NCI-H2171 (cell line): ENCODE measurements at places on chromosomes 6 and 20.
A peak's percentile ranks its signal among the peaks of the same experiment; 100 is the strongest.

GRCh38 chr6:44102527-44102926 is 24.7 kb downstream of the MRPL14 start:
- DNase-seq, result no peak

GRCh38 chr6:10154251-10154650 is 260.6 kb downstream of the TFAP2A start:
- no peak for DNase-seq

GRCh38 chr6:28004350-28005151 is 47.5 kb downstream of the OR2B6 start:
- no peak for DNase-seq

DNA sequence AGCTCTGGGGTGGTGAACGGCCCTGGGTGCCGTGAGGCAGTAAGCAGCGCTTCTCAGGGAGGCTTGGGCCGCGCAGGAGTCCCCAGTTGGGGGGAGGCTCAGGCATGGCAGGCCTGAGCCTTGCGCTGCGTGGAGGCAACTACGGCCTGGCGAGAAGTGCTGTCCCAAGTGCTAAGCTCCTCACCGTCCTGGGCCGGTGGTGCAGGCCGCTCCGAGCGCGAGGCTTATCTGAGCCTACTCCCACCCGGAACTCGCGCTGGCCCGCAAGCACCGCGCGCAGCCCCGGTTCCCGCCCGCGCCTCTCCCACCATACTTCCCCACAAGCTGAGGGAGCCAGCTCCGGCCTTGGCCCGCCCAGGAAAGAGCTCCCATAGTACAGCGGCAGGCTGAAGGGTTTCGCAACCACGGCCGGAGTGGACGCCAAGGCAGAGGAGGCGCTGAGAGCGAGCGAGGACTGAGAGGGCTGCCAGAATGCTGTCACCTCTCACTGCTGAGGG is 1.8 kb upstream of the WRNIP1 start:
- no peak for DNase-seq

DNA sequence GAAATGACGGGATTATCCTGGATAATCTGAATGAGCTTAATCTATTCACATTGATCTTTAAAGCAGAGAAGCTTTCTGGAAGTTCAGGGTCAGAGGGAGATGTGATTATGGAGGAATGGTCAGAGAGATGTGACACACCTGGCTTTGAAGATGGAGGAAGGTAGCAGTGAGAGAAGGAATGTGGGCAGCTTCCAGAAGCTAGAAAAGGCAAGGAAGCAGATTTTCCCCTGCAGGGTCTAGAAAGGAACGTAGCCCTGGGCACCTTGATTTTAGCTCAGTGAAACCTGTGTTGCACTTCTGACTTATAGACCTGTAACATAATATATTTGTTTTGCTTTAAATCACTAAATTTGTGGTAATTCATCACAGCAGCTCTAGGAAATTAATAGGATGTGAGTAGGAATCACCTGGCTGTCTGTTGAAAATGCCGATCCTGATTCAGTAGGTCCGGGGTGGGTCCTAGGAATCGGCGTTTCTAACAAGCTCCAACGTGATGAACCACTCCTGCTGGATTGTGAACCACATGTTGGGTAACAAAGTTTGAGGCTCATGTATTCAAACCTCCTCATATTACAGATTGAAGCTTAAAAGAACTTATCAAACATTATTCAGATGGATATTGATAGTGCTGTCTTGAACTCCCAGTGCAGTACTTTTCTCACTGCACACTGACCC is 157.0 kb downstream of the GJA1 start:
- DNase-seq, result peak; percentile 38

DNA sequence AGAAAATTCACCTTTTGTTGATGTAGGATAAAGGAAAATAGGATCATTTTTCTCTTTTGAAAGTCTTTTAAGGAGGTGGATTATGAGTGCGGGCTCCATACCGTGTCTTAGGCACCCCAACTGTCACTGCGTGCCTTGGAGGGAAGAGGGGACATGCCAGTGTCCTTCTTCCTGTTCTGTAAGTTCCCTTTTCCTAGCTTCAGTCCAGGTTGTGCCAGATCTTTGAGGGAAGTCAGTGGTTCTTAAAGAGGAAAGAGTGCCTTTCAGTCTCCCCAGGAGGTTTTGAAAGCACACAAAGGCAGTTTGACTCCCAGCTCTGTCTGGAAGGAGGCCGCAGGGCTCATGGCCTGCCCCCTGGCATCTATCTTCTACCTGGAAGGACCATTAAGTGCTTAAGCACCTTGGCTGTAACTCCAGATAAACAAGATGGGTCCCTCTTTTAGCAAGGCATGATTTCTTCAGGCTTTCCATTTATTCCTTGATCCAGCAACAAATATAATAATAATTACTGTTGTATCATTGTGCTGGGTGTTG is 13.0 kb downstream of the EFCAB8 start:
- DNase-seq, result no peak

GRCh38 chr6:134021396-134022122 is 30.9 kb downstream of the SLC2A12 start:
- DNase-seq, result no peak

DNA sequence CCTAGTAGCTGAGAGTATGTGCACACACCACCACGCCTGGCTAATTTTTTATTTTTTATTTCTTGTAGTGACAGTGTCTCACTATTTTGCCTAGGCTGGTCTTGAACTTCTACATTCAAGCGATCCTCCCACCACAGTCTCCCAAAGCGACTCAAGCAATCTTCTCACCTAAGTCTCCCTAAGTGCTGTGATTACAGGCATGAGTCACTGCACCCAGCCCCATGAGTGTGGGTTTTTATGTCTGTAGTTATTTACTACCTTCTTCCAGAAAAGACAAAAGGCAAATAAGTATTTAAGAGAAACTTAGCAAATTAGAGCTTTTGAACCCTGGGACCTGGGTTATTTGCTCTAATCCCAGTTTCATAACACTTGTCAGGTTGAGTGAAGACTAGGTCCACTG is 92.3 kb upstream of the HCRTR2 start:
- DNase-seq, result no peak

DNA sequence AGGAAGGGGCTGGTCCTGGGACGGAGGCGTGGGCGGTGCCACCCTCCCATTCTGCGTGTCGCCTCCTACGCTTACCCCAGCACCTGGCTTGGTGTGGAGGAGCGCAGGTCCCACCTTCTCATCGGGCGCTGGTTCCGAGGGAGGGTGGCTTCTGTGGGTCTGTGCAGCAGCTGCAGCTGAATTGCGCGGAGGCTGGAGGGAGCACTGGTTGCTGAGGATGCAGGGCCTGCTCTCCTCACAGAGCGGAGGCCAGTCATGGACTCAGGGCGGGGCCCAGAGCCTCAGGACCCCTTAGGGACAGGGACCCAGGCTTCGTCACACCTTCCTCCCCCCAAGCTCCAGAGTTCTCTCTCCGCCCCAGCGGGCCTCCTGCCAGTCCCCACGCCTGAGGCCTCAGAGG is 127.8 kb upstream of the MAP3K4 start:
- no peak for DNase-seq

DNA sequence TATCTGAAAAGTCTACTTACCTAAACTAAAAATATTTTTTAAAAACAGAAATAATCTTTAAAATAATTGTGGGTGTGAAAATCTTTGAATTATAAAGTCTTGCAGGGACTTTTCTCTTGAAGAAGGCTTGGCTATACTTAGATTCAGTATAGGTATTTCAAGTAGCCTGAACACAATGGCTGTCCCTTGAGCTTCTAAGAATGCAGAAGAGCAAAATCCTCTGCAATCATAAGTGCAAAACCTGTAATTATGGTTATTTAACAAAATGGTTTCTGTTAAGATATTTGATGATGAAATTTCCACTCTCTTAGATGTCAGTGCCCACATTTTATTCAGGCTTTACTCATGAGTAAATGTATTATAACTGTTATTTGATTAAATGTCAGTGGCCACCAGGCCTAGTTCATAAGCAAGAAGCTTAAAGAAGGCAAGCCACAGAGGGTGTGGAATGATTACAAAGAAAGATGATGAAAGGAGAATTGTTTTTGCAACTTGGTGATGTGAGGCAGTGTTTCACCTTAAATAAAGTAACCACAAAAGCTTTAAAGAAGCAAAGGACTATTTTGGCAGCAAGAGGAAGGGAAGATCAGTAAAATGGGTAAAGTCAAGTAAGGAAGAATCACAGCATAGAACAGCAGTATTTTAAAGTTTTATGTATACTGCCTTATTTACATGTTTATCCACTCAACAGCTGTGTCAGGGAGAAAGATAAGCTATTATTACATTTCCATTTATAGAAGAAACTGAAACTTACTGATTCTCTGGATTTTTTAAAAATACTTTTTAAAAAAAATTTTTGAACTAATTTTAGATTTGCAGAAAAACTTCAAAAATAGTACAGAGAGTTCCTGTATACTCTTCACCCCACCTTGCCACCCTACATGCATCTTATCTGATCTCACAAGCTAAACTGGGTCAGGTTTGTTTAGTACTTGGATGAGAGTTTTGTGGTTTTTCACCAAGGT is 351.2 kb upstream of the RUNX2 start:
- DNase-seq, result no peak

- DNase-seq, result no peak
Observed at GRCh38 chr6:121506761-121507754, 71.6 kb downstream of the GJA1 start.

DNA sequence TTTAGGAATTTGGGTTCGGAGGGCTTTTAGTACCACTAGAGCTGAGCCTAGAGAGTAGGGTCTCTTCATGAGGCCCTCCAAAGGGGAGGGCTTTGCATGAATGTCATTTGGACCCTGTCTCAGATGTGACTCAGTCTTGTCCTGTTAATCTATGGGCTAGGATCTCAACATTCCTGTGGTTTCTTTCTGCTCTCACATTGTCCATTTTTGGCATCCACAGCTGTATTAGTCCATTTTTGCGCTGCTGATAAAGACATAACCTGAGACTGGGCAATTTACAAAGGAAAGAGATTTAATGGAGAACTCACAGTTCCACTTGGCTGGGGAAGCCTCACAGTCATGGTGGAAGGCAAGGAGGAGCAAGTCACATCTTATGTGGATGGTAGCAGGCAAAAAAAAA is 61.0 kb downstream of the CRYBG1 start:
- DNase-seq, result no peak

- DNase-seq, result no peak
Observed at GRCh38 chr6:108744244-108744972, 103.8 kb upstream of the ARMC2 start.

DNA sequence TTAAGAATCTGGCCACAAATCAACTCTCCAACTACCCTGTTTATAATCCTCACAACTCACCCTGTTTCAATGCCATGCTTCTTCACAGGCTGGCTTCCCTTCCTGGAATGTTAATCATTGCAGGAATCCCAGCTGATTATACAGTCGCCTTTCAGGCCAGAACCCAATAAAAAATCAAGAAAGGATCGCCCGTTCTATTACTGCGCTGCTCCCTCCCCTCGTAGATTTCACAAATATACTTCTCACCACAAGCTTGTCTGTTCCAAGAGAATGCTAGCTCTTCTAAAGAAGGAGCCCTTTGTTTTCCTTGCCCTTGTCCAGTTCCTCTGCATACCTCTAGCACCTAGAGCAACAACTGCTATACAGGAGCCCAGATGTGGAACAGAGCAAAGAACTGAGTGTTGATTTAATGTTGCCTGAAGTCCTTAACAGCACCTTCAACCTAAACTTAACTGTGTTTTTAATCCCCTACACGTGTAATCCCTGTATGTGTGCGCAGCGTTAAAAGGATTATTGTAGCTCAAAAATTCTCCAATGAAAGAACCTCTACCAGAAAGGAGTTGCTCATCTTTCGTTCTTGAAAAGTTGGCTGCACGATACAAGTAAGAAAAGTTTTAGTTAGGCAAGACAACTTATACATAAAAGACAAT is 988 bp downstream of the ECHDC1 start:
- DNase-seq, result no peak

- DNase-seq, result no peak
Observed at GRCh38 chr6:98583506-98583905, 250.9 kb upstream of the POU3F2 start.

GRCh38 chr20:10308652-10309051 is 90.0 kb downstream of the SNAP25 start:
- DNase-seq, result no peak

DNA sequence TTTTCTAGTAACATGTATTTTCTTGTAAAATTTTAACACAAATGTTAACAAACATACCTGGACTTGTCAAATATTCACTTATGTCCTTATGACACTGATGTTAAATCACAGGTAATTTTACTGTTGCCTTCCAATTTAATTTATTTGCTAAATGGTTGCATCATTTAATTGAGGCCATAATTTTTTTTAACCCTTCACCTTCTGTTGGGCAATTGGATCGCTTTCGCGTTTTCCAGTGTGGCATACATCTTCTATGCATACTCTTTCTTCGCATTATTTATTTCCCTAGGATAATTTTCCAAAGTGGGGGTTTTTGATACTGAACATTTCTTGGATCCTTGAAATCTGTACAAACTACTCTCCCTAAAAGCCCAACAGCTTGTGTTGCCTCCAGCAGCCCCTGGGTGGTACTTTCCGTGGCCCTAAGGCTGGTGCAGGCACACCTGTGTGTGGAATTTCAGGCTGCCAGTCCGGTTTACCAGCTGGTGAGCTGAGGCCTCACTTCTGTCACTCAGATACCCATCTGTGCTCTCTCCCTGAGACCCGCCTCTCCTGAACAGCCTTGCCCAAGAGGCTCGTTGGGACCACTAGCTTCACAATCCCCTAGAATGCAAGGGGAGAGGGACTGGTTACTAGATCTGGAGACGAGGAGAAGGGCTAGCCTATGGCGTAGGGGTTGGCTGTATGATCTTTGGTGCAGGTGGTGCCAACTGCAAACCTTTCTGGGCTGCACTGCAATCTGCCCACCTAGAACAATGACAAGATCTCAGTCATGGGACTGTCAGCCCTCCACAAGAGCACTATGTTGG is 11.2 kb upstream of the C20orf144 start:
- DNase-seq, result peak; percentile 85

- DNase-seq, result no peak
Observed at GRCh38 chr6:81895511-81896185, 143.2 kb upstream of the TENT5A start.

DNA sequence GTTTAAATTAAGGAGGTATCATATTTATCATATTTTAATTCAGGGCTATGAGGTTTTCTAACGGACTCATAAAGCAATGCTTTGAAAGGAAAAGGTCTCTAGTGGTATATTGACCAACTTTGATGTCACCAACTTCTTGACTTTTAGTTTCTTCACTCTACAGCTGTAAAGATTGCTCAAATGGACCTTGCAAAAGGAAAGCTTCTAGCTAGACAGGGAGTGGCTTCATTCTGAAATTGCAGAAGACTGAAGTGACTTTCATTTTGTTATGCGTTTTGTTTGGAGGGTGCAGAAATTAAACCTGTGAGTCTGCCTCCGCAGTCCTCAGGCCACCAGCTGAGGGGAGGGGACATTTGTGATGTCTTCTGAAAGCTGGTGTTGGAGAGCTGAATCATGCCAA is 95.7 kb downstream of the SLC24A3 start:
- DNase-seq, result no peak
